HS-5 (cell line): ENCODE measurements at places on chromosomes 11 and 22.

GRCh38 chr22:50607659-50608020, 7.0 kb downstream of the MAPK8IP2 start:
- DNase-seq: no peak

DNA sequence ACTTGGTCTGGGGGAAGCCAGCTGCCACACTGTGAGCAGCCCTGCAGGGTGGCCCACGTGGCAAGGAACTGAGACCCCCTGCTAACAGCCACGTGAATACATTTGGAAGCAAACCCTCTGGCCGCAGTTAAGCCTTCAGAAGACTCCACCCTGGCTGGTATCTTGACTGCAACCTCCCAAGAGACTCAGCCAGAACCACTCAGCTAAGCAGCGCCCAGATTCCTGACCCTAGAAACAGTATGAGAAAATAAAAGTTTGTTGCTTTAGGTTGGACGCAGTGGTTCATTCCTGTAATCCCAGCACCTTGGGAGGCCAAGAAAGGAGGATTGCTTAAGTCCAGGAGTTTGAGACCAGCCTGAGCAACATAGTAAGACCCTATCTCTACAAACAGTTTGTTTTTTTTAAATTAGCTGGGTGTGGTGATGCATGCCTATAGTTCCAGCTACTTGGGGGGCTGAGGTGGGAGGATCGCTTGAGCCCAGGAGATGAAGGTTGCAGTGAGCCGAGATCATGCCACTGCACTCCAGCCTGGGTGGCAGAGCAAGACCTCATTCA, 8.7 kb downstream of the ZMAT5 start:
- DNase-seq: no peak

- DNase-seq: no peak
Observed at GRCh38 chr11:57751676-57752253, at the start of gene BTBD18. Gene BTBD18, minus strand, starts transcription at chr11:57751819. Its CDS starts 631 bp downstream, at chr11:57751188.

- DNase-seq: no peak
Observed at GRCh38 chr11:538431-539051, 1.2 kb downstream of the LRRC56 start.

DNA sequence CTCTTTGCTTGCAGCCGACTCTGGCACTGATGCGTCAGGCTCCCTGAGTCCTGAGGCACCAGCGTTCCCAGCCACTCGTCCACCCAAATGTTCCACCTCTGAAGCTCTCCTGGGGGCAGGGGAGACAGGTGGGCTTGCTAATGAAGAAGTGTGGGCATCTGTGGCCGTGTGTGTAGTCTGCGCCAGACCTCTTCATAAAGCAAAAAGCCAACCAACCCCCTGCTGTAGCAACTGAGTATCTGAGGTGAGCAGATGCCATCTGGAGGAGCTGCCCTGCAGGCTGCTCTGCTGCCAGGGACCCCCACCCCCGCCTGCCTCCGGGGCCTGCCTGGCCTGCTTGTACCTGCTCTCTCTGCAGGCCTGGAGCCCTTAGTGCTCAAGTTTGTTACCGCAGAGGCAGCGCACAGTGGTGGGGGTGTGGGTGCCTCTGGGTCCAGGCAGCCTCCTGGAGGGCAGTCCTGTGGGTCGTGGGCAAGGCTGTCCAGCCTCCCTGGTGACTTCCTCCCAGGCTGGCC, 272.5 kb downstream of the TBC1D22A start:
- no peak for DNase-seq

DNA sequence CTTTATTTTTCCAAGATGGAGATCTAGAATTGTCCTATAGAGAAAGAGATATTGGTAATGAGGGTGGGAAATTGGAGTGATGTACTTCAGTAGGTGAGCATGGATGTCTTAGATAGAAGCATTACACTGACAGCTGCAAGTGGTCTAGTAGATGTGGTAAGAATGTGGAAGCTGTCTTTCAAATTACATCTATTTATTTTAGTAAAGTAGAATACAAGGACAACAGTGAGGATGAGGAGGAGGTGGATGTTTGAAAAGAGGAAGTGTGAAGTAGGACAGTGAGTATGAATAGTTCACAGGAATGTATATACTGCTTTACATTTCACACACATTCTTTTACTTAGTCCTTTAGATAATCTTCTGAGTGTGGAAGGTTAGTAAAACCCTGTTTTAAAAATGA, 64.2 kb downstream of the HIPK3 start:
- DNase-seq: no peak

GRCh38 chr11:26286472-26287066, 45.4 kb upstream of the ANO3 start:
- no peak for DNase-seq

DNA sequence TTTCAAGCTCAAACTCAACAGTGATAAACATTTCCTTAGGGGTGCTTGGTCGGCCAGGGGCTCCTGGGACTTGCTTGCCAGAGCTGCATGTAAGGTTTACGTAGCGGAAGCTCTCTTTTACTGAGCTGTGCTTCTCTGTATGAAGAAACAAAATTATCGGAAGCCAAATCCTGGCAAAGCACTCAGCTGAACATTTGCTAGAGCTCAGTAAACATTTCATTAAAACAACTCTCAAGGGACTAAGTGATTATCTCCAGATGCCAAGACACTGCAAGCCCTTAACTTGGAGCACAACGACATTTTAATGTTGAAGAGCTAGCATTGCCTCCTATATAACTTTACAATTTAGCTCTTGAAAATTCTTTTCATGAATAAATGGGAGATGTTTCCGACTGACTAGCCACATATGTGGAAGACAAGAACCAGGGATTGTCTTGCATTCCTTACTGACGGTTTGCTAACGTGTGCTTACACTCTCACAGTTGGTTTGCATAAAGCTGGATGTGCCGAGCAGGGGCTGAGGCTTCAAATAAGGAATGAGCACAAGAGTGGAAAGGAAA, 43.4 kb downstream of the SCUBE2 start:
- no peak for DNase-seq

- DNase-seq: no peak
Observed at GRCh38 chr11:73752216-73752867, 8.5 kb downstream of the RAB6A start.

DNA sequence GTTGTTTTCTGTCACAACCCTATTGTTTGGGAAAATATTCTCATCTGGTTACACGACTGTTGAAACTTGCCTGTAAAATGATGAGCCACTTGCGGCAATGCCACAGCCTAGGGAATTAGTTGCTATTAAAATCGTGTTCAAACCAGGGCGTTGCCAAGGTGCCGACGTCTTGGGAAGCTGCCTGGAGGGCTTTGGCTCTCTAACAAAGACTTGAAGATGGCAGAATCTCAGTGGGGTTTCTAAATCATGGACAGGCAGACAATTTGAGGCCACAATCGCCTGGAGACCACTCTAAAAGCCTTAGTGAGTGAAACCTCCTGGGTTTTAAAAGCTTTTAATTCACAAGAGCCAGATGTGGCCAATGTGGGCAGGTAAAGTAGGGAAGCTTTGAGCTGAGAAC, 117.2 kb upstream of the BMAL1 start:
- DNase-seq: no peak

DNA sequence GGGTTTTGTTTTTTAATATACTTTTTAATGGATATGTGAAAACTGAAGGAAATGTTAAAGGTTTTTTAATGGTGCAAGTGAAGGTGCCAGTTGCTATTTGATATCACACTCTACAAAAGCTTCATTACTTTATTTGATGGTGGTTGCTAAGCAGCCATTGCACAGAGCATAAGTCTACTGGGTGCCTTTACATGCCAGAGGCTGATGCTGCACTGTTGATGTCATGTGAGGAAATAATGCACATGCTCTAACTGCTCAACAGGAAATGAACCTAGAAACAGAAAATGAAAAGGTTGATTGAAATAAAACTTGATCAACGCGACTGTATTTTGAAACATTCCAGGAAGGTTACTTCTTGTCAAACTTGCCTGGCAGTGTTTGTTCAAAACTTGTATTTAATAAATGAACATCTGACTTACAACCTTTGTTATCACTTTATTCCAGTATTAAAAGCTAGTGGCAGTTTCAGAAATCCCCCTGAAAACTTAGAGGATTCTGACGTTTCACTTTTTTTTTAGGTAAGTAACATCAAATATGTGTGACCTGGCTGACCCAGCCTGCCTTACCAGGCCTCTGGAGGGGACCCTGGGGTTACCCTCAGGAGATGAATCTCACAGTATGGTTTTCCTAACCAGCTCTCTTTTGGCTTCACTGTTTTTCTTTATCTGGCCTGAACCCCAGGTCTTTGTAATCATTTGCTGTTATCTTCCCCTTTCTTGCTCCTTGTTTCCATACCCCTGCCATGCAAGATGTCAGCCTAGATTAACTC, 2.4 kb upstream of the ATP5MG start:
- DNase-seq: no peak

- DNase-seq: peak; percentile 99
Observed at GRCh38 chr11:26947379-26947844, 46.5 kb upstream of the FIBIN start.

DNA sequence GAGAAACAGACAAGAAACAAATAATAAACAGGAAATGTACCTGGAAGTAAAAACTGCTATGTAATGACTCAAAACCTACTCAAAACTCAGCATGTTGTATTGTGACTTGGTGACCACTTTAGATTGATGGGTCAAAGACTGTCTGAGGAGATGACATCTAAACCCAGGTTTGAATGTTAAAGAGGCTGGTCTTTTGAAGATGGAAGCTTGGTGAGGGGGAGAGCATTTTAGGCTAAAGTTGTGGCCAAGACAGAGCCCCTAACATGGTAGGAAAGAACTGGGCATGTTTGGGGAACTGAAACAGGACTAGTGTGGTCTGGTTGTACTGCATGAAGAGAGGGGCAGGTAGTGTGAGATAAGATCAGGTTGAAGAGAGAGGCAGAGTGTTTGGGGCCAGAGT, 85.3 kb upstream of the MYO18B start:
- no peak for DNase-seq

DNA sequence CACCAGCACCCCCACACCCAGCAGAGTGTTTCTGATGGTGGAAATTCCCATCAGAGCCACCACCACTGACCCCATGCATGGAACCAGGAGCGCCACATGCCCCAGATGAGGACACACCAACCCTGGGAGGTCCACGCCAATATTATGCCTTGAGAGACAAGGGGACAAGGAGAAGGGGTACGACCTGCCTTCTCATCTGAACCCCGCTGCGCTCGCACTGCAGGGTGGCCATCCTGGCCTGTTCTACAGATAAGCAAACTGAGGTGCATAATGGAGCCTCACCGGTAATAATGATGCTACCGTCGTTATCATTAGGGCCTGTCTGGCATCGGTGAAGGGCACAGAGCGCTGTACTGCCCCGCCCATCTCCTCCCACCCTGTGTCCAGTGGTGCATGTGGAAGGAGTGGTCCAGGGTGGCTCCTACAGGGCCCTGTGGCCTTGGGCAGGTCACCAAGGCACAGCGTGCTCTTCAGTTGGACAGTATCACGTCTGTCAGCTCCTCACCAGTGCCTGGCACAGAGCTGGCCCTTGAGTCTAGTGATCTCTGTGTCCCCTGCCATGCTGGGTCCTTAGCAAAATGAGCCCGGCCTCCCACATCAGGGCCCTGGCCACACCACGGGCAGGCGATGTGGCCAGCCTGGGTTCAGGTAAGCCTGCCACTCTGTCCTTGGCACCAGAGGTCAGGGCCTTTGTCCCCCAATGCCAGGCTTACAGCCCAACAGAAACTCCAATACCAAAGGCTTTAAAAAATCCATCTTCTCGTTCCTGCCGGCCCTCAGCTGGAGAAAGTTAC, 92.2 kb downstream of the PHF21B start:
- DNase-seq: no peak

GRCh38 chr11:84420271-84420670, 1134.1 kb upstream of the CCDC90B start:
- peak; percentile 48 for DNase-seq

DNA sequence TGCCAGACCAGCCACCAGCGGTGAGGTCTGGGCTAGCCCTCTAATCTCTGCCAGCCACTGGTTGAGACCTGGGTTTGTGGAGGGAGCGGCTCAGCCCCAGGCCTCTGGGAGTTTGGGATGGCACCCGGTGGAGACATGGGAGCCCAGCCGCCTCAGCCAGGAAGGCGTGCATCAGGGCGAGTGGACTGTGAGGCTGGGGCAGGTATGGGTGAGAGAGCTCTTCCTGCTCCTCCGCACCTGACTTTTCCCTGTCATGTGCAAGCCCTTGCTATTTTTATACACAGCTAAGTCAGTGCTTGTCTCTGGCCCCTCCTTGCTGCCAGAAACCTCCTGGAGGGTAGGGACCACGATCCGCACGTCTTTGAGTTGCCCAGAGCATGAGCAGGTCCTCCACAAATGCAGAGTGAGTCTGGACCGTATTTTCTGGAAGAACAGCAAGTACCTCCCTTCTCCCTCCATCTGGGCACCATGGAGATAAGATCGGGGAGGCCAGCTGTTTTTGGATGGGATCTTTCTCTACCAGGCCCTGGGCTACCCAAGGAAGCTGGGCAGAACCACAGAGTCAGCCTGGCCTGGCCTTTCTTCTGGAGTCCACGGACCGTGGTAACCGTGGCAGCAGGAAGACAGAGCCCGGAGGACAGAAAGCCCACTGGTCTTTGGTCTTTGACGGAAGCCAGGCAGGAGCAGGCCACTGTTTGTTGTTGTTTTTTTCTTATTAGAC, 53.3 kb downstream of the IGLL1 start:
- DNase-seq: no peak

DNA sequence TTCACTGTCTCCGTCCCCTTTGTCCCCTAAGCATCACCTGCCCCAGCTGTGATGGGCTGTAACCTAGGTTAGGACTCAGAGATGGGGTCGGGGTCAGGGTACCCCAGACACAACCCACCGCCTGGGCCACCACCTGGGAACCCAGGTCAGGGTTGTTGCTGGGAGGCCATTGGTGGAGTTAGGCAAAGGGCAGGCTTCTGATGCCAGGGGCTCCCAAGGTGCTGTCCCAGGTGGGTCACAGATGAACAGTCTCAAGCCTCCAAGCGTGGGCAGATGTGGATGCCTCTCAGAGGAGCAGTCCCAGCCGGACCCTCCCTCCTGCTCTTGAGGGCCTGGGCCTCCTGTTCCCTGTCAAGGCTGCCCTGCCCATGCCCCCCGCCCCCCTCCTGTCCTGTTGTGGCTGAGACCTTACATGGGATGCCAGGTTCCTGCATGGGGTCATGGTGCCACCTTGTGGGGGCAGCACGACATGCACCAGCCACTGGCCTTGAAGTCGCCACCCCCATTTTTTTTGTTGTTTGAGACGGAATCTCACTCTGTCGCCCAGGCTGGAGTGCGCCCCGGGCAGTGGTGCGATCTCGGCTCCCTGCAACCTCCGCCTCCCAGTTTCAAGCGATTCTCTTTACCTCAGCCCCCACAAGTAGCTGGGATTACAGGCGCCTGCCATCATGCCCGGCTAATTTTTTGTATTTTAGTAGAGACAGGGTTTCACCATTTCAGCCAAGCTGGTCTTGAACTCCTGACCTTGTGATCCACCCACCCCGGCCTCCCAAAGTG, 12.1 kb downstream of the GATD1 start:
- DNase-seq: no peak
